ENCODE measurements at places on chromosomes 1 and 21.
A peak's percentile ranks its signal among the peaks of the same experiment; 100 is the strongest.

DNA sequence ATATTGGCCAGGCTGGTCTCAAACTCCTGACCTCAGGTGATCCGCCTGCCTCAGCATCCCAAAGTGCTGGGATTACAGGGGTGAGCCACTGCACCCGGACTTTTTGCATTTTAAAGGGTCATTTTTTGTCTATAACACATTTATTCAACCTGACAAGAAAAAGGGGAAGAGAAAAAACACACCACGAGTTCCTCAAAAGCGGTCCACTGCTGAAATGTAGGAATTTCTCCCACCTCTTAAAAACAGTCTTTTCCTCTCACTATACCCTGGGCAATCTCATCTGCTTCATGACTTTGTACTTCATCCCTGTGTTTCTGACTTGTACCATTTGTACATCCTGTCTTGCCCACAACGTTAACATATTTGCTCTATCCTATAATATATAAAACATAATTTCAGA, 413.3 kb upstream of the PTBP2 start:
- no peak for DNase-seq

DNA sequence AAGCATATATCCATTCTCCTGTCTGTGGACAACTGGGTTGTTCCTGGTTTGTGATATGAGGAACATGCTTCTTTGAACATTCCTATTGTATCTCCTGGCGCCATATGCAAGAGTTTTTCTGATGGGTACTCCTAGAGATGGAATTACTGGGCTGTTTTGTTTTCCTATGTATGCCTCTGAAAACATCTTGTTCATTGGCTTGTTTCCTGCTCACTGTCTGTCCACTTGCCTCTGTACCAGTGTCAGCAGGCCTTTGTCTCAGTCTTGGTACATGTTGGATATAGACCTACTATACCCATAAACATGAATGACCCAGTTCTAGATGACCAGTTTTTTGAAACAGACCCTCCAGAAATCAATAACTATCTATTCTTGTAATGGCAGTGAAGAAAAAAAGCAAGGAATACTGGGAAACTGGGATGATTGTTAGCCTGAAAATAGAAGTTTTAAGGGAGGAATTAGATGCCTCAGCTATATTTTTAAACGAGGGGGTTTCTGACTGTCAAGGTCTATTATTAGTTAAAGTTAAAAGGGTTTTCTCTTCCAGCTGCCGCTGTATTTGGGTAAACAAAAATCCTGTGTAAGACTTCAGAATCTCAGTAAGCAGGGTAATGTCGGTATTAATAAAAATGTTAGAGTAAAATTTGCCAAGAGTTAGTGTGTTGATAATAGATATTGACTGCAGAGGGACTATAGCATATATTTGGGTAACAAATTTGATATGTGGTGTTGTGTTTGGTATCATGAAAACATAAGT, 103.6 kb downstream of the RYR2 start:
- DNase-seq: no peak

- DNase-seq: no peak
Observed at GRCh38 chr1:244144053-244144452, 93.0 kb downstream of the ZBTB18 start.

- DNase-seq: no peak
Observed at GRCh38 chr21:28423521-28424190, 569.0 kb downstream of the LTN1 start.

GRCh38 chr21:37338671-37339551, 27.7 kb upstream of the DYRK1A start:
- DNase-seq: no peak

DNA sequence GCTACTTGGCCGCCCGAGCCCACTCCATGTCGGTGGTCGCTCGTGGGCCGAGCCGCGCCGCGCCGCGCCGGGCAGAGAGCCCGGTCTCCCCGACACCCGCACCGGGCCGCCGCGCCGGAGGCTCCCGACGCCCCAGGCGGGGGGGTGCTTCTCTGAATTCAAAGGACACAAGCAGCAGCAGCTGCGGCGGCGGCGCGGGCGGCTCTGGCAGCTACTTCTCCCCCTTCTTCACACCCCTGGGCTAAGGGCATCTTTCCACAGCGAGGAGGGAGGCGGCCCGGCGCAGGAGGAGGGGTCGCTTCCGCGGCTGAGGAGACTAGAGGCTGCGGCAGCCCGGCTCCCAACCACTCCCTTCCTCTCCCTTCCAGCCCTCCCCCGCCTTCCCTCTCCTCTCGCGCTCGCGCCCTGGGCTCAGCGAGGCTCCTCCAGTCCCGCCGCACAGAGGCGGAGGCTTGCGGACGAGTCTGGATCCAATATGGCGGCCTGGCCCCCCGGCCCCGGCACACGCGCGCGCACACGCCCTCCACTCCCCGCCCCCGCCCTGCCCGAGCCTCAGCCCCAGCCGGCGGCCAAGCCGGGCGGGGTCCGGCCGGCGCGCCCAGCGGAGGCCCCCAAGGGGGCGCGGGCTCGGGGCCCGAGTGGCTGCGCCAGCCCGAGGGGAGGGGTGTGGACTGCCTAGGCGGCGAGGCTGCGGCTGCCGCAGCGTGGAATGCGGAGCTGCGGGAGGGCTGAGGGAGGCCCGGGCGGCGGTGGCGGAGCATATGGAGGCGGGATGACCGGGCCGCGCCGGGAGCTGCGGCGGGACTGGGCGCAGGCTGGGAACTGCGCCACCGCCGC, at the start of gene CDC42BPA:
Gene CDC42BPA (minus strand): TSS at position 477 of the 837 bp plus-strand sequence. CDS start 1,310 bp downstream, outside the sequence.
- DNase-seq: peak; percentile 79

GRCh38 chr1:113854234-113854633, 17.3 kb downstream of the PTPN22 start:
- DNase-seq: no peak

DNA sequence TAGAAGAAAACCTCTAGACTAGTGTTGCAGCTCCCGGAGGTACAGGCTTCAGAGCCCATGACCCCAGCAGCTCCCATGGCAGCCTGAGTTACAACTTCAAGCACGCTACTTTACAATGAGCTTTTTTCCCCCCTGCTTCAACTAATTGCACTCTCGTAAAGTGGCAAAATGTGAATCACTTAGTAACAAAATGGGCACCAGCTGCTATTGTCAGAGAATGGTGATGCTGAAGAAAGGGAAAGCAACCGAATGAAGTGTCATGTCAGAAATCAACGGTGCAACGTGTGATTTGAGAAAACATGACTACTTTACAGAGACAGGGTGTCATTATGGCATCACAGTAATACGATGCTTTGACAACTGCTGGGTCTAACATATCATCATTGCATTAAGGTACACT, 40.5 kb downstream of the ESRRG start:
- DNase-seq: no peak

DNA sequence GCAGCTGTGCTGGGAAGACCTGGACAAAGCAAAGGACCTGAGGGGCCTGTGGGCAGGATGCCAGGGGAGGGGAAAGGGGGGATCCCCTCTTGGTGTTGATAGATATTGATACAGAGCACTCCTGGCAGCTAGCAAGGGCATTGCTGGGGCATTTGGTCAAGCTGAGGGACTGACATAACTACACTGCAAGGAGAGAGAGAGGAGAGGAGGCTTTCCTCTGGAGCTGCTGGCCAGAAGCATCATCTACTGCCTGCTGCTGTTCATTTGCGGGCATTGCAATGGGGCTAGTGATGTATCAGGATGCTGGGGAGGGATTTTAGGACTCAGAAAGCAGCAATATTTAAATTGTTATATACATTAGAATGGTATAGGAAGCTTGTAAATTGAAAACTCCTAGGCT, 142.0 kb downstream of the ZNF648 start:
- no peak for DNase-seq

DNA sequence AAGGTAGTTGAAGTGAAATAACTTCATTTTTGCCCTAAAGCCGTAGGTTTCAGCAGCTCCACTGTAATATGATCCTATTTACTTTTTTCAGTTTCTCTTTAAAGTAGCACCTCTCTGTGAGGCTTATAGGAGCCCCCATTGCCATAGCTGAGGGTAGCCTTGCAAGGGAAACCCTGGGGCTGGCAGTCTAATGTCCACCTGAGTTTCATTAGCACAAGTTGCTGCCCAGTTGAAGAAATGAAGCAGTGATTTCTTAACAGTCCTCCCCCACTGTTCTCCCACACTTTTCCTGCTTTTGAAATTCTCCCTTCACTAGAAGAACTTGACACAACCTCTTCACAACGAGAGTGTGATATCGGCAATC, 1.5 kb downstream of the HMCN1 start:
- DNase-seq: no peak

GRCh38 chr1:183241471-183241870, 55.4 kb downstream of the LAMC2 start:
- DNase-seq: no peak

- DNase-seq: no peak
Observed at GRCh38 chr1:197277166-197277565, 9.1 kb downstream of the CRB1 start.

DNA sequence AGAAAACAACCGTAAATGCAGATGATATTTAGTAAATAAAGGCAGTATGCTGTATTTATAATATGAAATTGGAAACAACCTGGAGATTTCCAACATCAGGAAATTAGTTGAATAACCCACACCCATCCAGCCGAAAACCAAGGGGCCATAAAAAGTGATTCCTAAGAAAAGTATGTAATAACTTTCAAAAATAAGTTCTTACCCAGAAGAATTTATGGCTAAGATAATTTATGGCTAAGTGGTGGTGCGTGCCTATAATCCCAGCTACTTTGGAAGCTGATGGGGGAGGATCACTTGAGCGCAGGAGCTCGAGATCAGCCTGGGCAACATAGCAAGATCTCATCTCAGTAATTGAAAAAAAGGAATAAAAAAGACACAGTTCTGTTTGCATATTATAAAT, 43.2 kb downstream of the TMCO4 start:
- DNase-seq: no peak

- no peak for DNase-seq
Observed at GRCh38 chr1:207300970-207301369, 20.5 kb upstream of the CD55 start.

GRCh38 chr1:156804572-156805243, 11.9 kb downstream of the SH2D2A start:
- DNase-seq: peak; percentile 76

DNA sequence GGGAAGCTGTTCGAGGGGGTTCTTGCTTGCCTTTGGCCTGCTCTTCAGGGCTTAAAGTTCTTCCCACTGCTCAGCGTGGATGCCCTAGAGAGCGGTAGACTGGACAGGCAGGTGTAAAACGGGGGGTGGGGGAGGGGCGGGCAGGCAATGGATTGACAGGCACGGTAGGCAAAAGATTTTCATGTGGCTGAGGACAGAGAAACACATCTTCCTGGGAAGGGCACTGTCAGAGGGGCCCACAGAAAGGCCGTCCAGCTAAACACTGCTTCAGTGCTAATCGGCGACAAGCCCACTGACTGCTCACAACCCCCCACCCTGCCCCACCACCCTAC, 412 bp downstream of the ABCA4 start:
- peak; percentile 26 for DNase-seq

GRCh38 chr1:106944721-106945120, 111.8 kb upstream of the PRMT6 start:
- DNase-seq: no peak

DNA sequence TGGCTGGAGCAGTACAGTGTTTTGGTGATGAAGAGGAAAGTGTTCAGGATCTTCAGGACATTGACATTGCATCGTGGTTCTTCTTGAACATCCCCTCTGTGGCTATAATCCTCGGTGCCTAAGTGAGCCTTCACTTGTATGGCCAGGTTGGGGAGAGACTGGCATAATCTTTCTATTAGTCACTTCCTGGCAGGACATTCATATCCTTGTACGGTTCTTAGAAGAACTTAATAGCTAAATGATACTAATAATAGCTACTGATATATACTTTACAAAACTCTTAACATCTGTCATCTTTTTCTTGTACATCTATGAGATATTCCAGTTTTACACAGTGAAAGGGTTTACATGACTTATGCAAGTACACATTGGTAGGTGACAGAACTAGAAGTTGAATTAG, 35.8 kb downstream of the CELF3 start:
- DNase-seq: no peak

DNA sequence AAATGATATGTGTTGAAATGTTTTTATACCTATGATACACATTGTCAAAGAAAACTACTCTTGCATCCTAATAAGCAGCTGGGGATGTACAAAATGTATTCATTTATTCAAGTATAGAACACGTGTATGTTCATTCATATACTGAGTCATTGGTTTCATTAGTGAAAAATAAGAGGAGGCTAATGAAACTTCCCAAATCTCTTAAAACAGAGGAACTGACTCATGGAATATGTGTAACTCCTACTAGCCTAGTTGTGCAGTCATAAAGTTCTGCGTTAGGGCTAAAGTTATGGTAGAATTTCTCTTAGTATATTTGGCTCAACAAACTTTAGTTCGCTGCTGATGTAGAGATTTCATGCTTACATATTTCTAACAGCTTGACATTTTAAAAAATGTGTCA, 441.6 kb downstream of the NCAM2 start:
- DNase-seq: no peak

DNA sequence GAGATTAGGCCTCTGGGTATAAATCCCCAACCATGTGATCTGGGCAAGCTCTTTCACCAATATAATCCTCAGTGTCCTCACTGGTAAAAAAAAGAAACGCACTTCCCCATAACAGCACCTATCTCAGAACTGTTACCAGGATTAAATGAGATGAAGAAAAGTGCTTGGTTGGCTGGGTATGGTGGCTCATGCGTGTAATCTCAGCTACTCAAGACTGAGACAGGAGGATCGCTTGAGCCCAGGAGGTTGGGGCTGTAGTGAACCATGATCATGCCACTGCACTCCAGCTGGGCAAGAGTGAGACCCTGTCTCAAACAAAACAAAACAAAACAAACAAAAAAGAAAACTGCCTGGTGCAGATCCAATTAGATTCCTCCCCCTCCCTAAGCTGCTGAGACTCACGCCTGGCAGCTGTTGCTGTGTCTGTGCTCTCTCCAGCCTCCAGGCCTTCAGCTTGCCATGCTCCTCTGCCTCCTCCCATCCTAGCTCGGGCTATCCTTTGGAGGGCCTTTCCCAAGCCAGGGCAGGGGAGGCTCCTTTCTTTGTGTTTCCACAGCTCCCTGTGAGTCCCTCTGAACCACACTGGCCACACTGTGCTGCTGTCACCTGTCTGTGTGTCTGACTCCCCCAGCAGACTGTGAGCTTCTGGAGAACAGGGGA, 19.0 kb downstream of the CYB5RL start:
- DNase-seq: no peak

- DNase-seq: no peak
Observed at GRCh38 chr1:101957771-101958170, 39.0 kb downstream of the OLFM3 start.

GRCh38 chr1:230591678-230592077, 50.6 kb upstream of the COG2 start:
- no peak for DNase-seq

- DNase-seq: no peak
Observed at GRCh38 chr1:4676253-4676652, 21.8 kb downstream of the AJAP1 start.

DNA sequence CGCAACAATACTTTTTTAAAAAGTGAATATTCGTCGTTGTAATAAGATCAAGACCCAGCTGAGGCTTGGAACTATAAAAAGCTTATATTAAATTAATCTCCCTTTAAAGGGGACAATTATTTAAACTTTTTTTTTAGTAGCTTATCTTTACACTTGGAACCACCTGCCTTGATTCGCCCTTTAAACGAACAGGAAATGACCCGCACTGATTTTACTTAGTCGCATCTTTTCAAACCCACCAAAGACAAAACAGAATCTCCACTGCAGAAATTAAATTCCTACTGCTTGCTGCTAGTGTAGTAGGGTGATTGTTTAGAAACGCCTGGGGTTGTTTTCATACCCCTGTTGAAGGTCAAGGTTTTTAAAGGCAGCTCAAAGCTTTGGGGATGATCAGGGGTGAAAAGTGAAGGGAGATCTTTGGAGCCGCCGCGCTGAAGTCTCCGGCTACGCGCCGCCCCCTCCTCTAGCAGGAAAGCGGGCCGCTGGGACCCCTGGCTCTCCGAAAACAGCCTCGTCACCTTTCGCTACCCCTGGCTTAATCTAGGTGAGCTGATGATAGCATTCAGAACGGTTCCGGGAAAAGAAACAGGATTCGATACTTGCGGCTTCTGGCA, 163.4 kb downstream of the RUNX1 start:
- no peak for DNase-seq
